ENCODE measurements at places on chromosomes 16 and 17.

GRCh38 chr16:71853413-71853812 lies 7.6 kb downstream of the ATXN1L start:
- no peak for DNase-seq

GRCh38 chr16:12620150-12620549 lies 183.5 kb downstream of the CPPED1 start:
- no peak for DNase-seq

DNA sequence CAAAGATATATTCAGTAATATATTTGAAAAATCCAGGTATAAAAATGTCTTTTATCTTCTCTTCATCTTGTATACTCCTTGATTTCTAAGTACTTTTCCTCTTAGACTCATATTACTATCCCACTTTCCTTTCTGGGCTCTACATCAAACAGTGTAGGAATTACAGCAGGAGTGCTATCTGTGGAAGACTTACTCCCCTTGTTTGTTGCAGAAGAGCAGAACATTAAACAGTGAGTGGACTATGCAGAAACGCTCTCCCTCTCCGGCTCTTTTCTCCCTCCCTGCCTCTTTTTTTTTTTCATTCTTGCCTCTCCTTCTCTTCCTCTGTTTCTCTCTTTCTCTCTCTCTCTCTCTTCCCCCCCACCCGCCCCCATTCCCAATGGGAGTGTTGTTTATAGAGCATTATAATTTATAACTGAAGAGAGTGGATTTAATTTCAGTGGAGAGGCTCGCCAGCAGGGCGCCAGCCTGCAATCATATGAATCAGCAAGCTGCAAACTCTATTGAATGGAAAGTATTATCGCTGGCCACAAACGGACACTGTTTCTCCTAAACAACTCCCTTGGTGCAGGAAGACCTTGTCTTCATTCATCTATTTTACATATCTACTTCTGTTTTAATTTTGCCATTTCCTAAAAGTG lies 242.3 kb upstream of the TBX2 start:
- no peak for DNase-seq

DNA sequence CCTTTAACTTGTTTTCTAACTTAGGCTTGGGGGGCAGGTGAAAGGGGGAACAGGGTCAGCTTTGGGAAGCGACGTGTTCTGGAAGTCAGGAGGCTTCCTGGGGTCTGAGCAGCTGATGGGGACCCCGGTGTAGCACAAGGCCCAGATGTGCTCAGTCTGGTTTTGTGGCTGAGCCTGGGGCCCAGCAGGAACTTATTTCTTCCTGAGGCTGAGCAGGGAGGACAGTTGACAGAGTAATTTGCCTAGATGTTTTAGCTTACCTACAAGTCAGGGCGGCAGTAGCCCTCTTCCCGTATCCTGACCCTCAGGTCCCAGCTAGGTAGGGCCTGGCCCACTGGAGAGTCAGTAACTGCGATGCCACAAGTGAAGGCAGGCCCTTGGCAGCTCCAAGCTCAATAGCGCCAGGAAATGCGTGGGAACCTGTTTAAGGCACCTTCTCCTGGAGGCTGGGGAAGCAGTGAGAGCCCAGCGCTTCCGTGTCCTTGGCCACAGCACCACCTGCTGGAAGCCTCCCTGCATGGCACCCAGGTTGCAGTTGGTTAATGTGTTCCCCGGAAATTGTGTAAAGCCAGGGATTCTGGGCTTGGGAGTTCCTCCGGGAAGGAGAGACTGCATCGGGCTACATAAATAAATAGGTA lies 5.2 kb downstream of the CCR7 start:
- DNase-seq: peak; percentile 82

DNA sequence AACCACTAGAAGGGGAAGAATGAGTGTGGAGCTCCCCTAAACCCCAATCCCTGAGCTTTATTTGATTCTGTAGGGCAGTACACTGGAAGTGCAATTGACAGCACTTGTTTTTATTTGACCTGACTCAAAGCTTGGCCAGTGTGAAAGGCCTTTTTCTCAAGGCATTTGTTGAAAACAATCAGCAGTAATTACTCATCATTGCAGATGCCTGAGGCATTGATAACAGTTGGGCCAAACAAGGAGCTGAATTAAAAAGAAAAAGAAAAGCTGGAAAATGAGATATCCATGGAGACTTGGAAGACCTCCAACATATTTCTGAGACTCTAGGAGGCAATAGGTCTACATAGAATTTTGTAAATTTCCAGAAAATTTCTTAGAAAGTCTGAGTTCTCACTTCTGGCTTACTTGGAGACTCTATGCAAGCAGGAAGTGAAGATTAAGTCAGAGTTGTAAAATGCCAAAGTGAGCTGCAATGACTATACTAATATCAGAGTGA lies 200.8 kb upstream of the KCNJ16 start:
- DNase-seq: no peak

DNA sequence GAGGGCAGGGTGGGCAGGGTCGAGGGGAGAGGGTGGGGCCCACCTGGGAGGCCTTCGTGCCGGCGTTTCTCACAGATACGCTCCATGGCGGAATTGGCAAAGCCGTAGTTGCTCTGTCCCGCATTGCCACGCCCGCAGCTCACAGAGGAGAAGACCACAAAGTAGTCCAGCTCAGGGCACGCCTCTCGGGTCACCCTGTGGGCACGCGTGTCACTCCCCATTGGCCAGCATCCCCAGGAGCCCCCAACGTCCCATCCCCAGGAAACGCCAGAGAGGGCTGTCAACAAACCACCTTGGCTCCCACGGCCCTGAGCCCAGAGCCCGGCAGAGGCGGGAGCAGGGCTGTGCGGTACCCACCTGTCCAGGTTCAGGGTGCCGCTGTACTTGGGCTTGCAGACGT lies 16.1 kb downstream of the FASN start:
- DNase-seq: no peak

DNA sequence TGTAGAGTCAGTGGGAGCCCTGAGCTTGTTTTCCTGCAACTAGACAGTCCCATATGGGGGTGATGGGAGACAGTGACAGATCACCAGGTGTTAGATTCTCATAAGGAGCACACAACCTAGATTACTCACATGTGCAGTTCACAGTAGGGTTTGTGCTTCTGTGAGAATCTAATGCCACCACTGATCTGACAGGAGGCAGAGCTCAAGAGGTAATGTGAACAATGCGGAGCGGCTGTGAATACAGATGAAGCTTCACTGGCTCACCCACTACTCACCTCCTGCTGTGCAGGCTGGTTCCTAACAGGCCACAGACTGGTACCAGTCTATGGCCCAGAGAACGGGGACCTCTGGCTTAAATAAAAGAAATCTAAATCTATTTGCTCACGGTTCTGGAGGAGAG lies 10.2 kb upstream of the HSD17B2 start:
- DNase-seq: no peak

DNA sequence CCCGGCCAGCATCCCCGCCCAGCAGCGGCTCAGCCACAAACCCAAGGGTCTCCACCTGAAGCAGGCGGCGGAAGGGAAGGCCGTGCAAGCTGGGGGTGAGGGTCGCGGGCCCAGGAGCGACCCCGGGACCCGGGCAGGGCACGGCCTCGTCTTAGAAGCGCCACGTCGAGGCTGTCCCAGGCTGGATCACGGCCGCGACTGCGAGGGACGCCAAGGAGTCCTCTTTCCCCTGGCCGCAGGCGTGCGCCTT lies 538 bp upstream of the CCNF start:
- no peak for DNase-seq

DNA sequence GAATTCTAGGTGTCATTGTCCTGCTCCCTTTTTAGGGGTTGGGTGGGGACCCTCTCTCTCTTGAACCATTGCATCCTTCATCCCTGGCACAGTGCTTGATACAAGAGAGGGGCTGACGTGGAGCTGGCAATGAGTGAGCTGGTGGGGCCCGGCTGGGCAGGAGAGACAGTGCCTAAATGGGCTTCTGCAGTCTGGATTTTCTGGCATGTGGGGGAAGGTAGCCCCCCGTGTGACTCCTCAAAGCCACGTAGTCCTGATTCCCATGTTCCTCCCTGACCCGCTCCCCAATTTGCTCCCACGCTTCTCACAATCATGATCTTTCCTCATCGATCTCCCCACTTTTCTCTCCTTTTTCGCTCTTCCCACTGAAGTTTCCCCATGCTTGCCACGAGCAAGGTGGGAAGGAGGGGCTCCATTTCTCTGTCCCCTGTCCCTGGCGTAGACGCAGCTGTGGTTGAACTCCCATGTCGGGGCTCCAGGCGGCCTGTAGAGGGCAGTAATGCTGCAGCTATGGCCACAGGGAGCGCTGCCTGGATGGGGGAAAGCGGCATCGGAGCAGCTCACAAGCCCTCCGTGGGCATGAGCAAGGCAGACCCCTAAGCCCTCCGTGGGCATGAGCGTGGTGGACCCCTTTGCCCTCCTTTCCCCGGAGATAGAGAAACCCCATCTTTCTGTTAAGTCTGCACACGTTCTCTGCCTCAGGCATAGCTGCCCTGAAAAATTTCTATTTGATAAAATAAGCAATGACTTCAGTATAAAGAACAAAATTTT lies 47.5 kb downstream of the HAPSTR1 start:
- DNase-seq: peak; percentile 51

DNA sequence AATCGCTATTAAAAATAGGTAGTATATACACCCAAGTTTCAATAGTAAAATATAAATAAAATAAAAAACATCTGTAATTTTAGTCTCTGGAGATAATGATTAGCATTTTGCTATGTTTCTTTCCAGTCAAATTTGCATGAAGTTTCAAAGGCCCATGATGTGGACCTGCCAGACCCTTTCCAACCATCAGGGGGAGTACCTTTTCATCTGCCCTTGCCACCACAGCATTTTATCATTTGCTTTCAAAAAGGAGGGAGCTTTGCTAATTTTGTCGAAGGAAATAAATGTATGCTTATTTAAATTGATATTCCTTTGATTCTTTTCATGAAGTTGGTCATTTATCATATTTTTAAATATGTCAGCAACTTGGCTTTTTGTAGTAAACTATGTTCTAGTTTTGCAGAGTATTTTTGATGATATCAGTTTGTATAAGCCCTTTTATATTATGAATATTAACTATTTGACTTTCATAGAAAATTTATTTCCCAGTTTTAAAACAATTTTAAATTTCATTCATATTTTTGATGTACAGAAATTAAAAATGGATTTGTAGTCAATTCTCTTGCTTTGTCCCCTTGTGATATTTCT lies 115.2 kb upstream of the NETO2 start:
- DNase-seq: no peak

GRCh38 chr16:13186813-13187212 lies 285.4 kb downstream of the SHISA9 start:
- no peak for DNase-seq

DNA sequence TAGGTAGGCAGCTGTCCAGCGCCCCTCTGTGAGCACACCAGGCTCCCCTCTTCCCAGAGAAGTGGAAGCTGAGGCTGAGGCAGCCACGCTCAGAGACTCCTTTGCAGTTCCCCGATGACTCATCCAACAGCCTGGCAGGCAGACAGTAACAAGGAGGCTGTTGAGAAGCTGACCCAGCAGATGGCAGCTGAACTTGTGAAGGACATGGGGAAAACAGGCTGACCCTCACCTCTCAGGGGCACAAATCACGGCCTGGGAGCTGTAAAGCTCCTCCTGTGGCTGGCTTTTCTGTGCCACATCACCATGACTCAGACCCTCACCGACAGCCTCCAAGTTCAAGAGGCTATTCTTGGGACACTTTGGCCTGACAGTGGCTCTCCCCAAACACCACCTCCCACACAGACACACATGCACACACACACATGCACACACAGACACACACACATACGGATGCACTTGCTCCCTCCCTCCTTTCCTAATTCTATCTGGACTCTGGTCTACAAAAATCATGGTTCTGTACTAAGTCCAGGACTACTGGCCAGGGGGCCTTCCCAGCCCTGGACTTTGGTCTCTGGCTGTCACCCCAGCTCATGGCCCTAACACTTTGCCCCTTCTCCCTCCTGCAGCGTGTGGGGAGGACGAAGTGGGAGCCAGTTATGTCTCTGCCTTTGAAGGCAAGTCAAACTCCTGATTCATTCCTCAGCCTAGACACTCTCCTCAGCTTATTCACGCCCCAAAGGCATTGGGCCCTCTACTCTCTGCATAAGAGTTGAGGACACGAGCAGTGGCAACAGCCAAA lies 23.2 kb downstream of the MAP3K14 start:
- DNase-seq: no peak

GRCh38 chr17:50710025-50710424 lies 2.3 kb upstream of the ANKRD40 start:
- DNase-seq: no peak

GRCh38 chr16:23317751-23318150 lies 15.6 kb downstream of the SCNN1B start:
- no peak for DNase-seq

- no peak for DNase-seq
These were observed 28.8 kb upstream of the XYLT2 start for GRCh38 chr17:50317121-50317520.

DNA sequence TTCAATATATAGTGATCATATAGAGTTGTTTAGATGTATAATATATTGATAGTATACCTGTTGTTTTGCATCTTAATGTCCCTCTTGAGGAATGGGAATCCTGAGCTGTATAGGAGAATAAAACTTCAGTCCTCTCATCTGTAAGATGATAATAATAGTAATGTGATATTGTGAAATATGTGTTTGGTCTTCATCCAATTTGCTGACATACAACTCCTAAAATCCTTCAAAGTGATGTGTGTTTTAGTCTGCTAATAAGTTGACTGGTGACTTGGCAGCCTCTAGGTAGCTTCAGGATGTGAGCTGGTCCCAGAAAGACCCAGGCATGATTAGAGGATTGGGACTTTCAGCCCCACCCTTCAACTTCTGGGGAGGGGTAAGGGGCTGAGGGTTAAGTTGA lies 22.8 kb upstream of the NFAT5 start:
- DNase-seq: no peak

GRCh38 chr16:89041571-89042481 lies 51.8 kb upstream of the ACSF3 start:
- DNase-seq: no peak

DNA sequence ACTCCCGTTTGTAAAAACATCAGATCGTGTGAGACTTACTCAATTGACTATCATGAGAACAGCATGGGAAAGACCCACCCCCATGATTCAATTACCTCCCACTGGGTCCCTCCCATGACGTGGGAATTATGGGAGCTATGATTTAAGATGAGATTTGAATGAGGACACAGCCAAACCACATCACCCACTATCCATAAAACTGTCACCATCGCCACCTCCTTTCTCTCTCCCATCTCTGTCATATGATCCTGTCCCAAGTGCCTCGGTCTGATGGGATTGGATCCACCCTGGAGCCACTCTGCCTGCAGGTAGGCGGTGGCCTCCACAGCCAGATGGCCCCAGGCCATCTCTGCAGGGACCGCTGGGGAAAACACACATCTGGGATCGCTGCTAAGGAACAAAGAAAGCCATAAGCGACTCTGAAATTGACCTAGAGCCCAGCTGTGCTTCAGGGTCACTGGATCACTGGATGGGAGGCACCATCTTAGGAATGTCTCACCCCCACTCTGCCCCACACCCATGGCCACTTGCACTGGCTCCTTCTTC lies 61.2 kb downstream of the TMEM186 start:
- DNase-seq: no peak

DNA sequence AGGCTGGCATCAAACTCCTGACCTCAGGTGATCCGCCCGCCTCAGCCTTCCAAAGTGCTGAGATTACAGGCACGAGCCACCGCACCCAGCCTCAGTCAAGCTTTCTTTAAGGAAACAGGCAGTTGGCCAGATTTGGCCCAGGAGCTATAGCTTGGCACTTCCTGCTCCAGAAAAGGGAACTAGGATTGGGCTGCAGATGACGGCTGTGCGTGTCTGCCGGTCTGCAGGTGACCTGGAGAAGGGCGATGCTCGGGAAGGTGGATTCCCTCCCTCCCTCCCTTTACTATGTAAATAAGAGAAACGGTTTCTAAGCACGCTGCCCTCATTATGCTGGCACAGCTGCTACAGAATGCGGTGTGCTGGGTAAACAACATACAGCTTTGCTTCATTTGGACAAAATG lies 215.9 kb downstream of the RPTOR start:
- no peak for DNase-seq

GRCh38 chr16:81696961-81697615 lies 82.0 kb upstream of the PLCG2 start:
- no peak for DNase-seq
